Fibroblast of lung (primary cell): ENCODE measurements at places on chromosomes 13 and 19. TPM values are rescaled to one million over a fixed set of nuclear protein-coding genes. Genes with fewer than 3 reads are reported as not detected.

Gene CA11
- 2.3 and 4.1 TPM in 2 replicates for total RNA-seq

Gene FXYD3
- not detected in 2 replicates for total RNA-seq

DNA sequence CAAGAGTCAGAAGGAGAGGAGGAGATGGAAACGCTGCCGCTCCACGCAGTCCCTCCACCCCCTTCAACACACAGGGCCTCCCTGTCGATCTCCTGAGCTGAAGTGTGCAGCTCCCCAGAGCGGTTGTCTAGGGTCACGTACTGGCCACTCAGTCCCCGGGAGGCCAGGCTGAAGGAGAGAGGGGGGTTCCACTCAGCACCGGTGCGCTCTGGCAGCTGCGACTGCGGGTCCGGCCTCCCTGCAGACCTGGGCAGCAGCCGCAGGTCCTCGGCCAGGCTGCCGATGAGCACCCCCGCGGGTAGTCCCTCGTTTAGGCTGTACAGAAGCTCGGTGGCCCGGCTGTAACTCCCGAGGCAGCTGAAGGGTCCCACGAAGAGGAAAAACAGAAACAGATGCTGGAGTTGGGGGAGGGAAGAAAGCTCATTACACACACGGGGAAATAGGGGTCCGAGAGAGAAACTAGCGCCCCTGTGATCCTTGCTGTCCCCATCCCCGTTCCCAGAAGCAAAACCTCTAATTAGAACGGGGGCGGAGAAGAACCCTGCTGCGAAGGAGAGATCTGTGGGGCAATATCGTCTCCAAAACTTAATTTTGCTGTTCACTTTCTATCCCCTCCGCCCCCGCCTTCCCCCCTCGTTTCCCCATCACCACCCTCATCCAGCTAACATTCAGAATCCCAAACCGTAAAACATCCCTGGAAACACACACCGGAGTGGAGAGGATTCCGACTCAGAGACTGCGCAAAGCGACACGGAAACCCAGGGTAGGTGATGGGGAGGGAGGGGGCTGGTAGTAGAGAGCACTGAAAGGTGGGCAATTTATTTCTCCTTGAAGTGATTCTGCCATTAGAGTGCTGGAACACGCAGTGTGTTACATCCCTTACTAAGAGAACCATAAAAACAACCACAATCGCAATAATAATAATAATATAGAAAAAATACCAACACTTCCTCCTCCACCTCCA, 1.8 kb downstream of the PCDH20 start:
- DNase-seq = peak; percentile 1

- no peak for DNase-seq
These were observed 40.6 kb upstream of the ZNF681 start for GRCh38 chr19:23799321-23799720.

DNA sequence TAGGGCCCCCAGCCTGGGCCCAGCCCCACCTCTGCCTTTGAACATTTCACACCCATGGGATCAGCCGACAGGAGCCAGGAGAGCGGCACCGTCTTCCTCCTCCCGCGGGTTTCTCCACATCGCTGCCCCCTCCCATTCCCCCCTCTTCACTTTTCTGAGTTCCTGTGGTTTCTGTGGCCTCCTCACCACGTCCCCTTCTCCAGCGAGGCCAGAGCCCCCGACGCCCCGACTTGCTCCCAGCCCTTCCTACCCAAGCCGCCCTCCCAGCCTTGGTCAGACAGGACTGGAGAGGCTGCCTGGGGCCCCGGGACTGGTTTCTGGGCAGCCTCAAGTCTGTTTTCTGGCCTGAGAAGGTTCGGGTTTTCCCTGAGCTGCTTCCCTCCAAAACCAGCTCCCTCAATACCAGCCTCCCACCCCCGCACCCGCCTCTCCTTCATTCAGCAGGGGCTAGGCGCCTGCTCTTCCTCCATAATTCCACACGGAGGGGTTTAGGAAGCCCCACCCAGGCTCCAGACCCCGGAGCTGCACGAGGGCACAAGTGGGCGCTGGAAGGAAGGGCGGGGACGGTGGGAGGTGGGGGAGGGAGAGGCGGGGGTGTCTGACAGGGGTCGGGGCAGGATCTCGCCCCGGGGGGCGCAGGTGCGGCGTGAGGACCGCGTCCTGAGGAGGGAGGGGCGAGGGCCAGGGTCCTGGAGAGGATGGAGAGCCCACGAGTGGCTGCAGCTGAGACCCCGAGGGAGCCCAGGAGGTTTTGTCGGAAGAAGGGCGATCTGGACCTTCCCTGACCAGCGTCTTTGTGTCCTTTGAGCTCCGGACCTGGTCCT, 4.0 kb upstream of the SIGLEC10 start:
- no peak for DNase-seq

DNA sequence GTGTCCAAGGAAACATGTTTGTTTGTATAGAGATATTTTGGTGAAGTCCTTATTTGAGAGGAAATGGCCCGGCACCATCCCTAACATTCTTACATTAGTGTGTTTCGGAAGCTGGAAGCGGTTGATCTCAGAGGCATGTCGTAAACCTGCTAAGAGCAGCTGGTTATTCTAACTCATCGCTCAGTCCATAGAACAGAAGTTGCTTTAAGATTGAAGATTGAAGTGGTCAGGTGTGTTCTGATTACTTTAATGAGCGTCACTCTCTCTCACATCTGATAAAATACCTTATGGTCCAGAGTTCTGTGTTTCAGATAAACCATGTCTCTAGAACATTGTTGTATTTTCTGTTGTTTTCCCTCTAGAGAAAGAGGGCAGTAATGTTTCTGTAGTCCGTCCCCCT, 60.2 kb upstream of the FLT1 start:
- no peak for DNase-seq

Gene RFPL4A
- not detected in 2 replicates for total RNA-seq

DNA sequence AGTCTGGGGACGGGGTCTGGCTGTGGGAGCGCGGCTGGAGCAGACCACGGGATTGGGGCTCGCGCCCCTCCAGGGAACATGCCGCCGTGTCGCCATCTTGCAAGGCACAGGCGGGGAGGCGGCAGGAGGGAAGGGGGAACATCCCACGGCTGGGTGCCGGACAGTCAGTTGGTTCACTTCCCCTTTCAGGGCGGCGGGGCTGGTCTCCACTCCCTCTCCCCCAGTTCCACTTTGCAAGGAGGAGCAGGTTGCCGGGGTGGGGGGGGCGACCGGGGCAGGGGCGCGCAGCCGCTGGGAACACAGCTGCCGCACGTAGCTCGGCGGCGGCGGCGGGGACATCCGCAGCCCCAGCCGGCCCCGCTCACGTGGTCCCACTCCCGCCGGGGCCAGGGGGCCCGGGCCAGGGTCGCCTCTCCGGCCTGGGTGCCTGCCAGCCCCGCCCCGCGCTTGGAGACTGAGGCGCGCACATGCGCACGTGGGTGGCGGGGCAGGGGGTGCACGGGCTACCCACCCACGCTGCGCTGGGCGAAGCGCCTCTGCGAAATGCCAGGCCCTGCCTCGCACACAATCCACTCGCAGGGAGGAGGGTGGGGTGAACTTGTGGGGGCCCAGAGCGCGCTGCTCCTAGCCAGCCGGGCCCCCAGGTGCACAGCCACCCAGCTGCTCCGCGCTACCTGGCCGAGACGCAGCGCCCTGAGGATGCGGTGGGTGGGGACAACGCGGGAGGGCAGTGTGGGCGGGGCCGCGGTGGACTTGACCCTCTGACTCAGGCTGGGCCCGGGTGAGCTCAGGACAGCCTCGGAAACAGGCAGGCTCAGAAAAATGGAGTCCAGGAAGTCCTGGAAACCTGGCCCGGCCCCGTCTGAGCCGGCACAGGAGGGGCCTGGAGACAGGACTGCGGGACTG, 6.4 kb downstream of the KLF16 start:
- DNase-seq = peak; percentile 75

Gene COL5A3
- 0.77 and 1.2 TPM in 2 replicates for total RNA-seq

Gene TMEM161A
- total RNA-seq = 21.1 and 23.8 TPM in 2 replicates

GRCh38 chr19:41998246-41999020, 4.4 kb upstream of the ATP1A3 start:
- DNase-seq = peak; percentile 36

DNA sequence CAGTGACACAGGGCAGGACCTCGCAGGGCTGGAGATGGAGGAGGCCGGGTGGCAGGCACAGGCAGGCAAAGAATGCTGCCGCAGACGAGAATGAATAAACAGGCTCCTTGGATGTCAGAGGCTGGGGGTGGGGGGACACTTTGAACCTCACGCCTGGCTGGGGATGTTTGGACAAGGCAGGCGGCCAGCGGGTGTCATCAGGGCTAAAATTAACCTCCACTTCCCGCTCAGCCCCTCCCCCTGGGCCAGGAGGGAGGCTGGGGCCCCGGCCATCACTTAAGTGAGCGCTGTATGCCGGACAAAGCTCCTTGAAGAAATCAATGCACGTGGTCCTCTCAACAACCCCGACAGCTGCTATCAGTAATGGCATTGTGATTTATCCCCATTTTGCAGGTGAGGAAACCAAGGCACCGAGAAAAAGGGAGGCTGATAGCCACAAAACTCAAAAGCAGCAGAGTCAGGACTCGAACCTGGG, 10.3 kb upstream of the FUT5 start:
- DNase-seq = peak; percentile 72

Gene ZNF235
- total RNA-seq = 2.8 and 5.8 TPM in 2 replicates
